ENCODE measurements at places on chromosomes 6 and 20. TPM values are rescaled to one million over a fixed set of nuclear protein-coding genes. Genes with fewer than 3 reads are reported as not detected.
A peak's percentile ranks its signal among the peaks of the same experiment; 100 is the strongest.

The ADGB gene
- not detected for polyA plus RNA-seq

The WFDC2 gene
- polyA plus RNA-seq: not detected

The HUS1B gene
- polyA plus RNA-seq: 0.09 TPM

The SCGN gene
- polyA plus RNA-seq: 0.13 TPM

The FAM217A gene
- polyA plus RNA-seq: not detected

The CD40 gene
- 4.7 TPM for polyA plus RNA-seq

The PRDM13 gene
- 0.41 TPM for polyA plus RNA-seq

The CST4 gene
- polyA plus RNA-seq: not detected

The TPMT gene
- 11.0 TPM for polyA plus RNA-seq

The SIRPD gene
- not detected for polyA plus RNA-seq

DNA sequence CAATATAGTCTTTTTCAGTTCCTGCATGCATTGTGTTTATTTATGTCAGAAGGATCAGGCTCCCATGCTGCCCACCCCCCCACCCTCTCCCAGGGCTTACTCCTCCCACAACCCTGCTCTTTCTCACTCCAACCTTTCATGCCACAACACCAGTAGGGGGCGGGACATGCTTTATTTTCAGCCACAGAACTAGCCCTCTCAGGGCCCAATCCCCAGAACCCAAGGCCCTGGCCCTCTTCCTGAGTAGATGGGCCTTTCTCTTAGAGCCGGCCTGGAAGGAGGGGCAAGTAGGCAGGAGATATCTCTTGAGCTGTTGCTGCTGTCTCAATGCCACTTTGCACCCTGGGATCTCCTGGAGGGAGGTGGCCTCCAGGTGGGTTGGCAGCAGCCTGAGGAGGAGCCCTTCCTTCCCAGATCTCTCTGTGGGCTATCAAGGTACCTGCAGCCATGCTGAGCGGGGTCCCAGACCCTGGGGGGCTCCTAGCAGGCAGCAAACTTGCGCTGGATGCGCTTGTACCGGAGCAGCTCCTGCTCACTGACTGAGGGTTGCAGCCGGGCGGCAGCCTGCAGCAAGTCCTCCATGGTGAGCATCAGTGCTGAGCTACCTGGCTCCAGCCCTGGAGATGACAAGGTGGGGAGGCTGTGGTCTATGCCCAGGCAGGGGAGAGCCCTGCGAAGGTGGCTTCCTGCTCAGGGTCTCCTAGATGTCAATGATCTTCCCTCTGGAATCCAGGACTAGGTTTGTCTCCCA, 3.5 kb downstream of the GNMT start:
- DNase-seq: peak; percentile 63

DNA sequence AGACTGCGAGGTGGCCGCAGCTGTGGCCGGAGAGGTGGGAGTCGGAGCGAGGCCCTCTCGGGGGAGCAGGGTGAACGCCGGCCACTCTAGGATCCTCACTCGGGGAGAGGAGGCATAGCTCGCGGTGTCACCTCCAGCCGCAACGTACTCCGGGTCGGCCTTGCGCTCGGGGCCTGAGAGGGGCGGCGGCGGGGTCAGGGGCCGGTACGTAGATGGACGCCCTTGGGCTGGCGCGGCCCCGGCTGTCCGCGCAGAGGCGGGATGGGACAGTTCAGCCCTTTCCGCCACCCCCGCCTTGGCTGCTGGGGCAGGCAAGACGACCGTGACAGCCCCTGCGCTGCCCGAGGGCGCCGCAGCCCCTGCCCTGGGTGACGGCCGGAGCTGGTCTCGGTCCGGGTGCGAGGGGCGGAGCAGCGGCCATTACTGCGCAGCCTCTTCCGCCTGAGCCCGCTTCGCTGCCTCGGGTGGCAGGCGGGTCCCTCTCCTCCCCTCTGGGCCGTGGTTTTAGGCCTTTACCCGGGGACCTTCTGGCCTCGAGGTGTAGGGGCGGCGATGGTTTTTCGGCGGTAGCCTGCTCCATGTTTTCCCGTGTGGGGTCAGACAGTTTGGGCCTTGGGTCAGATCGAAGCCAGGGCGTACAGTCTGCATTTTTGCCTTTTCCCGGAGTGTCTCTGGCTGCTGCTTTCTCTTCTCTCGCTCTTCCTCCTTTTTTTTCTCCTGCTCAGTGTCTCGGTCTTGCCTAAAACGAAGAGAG, 405 bp downstream of the RNF146 start:
- DNase-seq: peak; percentile 54

- DNase-seq: no peak
Observed at GRCh38 chr6:57134954-57135353, 37.2 kb upstream of the BAG2 start.

DNA sequence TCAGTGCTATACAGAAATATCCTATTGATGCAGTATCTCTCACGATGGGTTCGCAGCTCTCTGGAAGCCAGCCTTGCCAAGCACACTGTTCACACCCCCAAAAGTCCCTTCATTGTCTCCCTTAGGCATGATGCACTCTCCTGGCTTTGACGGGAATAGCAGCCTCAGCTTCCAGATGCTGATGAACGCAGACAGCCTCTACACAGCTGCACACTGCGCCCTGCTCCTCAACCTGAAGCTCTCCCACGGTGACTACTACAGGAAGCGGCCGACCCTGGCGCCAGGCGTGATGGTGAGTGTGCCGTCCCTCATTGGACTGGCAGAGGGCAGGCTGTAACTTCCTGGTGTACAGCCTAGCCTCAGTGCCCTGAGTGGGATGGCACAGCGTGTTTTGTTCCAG, 60.0 kb upstream of the PBOV1 start:
- DNase-seq: peak; percentile 8

- DNase-seq: no peak
Observed at GRCh38 chr6:114569669-114570068, 226.8 kb upstream of the HS3ST5 start.

GRCh38 chr6:159043251-159043650, 1.5 kb downstream of the TAGAP start:
- no peak for DNase-seq

GRCh38 chr6:122066200-122066599, 333.3 kb upstream of the HSF2 start:
- DNase-seq: no peak

DNA sequence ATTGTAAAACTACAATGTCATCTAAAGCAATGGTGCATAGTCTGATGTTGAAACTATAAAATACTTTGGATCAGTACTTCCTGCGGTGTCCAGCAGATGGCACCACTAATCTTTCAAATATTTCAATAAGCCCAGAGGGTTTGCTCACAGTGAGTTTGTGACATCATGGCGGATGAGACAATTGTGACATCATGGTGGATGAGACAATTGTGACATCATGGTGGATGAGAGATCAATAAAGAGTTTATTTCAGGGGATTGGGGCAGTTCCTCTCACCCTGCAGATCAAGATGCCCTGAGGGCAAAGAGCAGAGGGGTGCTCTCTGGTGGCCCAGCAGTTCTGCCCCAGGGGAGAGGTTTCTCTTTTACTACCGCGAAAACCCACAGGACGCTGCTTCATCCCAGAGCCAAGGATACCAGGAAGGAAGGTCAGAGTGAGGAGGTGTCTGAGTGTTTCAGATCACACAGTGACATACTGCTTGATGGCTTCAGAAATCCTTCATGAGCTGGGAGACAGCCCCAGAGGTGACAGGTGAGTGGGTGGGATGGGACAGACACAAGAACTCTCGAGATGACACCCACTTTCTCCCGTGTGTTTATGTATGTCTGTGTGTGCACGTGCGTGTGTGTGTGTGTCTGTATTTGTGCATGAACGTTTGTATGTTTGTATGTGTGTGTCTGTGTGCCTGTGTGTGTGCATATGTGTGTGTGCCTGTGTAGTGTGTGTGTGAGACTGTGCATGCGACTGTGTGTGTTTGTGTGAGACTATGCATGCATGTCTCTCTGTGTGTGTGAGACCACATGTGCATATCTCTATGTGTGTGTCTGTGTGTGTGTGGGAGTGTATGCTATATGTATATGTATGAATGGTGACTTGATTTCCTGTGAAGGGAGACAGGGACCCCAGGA, 7.3 kb upstream of the ULBP2 start:
- peak; percentile 65 for DNase-seq

DNA sequence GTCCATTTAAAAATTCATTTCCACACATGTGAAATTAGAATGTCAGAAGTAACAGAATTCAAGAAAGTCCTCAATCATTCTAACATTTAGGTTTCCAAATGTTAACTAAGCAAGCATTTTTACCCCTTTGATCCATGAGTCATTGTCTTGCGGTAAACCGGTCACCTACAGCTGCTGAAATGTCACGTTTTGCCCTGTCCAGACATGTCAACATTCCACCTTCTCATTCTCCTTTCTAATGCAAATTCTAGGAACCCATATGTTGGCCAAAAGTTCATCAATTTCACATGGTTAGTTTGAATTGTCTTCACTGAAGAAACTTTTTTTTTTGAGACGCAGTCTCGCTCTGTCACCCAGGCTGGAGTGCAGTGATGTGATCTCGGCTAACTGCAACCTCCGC, 117.2 kb downstream of the IPCEF1 start:
- DNase-seq: no peak

DNA sequence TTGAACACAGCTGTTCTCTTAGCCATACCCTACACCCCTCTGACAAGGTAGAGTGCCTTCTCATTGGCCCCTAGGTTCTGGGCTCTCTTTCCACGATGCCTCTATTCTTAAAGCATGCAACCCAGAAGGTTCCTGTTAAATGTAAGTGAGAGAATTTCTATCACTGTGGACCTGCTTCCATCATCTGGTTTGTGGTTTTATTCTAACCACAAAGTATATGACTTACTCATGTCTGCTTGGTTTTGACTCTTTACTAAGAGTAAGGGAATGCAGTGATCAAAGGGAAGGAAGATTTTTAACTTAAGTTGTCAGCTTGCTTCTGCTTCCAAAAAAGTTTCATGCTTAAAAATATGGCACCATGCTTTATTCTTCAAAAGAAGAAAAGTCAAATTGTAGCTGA, 80.2 kb downstream of the ANKEF1 start:
- no peak for DNase-seq

DNA sequence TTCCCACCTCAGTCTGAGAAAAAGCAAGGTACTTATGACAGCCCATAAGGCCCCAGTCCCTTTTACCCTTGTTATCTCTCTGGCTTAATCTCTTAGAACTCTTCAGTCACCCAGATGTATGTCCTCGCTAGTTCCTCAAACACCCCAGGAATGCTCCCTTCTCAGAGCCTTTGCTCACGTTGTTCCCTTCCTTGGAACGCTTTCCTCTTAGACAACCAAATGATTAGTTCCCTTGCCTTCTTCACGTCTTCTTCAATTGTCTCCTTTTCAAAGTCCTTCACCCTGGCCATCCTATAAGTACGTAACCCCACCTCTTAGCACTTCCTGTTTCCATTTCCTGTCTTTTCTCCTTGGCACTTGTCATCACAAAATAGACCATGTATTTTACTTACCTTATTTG, 1.1 kb upstream of the APOBEC2 start:
- no peak for DNase-seq

DNA sequence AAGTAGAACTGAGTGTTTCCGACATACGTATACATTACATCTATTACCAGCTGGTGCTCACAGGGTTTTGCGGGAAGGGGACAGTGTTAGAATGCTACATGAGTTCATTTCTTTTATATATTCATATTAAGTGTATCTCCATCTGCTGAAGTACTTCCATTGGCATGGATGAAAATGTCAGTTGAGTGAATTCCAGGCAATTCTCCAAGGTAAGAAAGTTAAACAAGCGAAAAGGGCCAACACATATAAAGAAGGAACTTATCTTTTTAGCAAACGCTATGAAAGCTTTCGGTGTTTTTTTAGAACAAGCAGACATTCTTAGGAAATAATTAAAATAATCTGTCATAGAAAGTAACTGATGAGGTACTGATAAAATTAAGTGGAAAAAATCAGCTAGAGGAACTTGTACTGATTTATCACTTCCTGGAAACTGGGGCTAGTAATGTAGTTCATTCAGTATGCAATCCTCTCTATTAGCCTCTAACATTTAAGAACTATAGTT, 34.6 kb downstream of the RNF146 start:
- DNase-seq: no peak

DNA sequence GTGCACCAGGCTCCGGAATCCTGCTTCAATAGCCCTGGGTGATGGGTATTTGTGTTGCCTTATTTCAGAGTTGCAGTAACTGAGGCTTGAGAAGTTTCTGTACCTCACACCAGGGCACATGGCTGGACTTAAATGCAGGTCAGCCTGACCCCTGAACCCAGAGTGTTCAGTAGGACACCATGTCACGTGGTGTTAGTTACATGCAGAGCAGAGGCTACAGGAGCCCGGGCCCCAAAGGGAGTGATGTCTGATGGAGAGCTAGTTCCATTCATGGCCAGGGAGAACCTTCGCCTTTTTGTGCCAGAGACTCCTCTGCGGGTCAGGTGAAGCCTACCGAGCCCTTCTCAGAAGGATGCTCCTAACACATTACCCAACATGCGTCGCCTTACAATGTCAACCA, 161.4 kb upstream of the CST7 start:
- DNase-seq: no peak

DNA sequence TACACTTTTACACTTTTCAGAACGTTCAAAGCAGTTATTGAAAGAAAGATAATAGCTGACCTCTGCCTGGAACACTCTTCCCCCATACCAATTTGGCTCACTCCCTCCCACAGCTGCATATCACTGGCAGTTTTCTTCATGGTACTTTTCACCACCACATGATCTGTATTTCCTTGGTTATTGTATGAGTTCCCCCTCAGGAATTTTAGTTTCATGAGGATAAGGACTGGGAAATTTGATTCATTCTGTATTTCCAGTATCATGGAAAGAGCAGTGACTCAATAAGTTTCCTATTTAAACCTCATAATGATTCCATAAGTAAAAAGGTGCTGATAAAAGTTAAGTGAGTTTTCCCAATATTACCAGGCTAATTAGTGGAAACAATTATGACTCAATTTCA, 16.0 kb downstream of the HTR1B start:
- DNase-seq: no peak

DNA sequence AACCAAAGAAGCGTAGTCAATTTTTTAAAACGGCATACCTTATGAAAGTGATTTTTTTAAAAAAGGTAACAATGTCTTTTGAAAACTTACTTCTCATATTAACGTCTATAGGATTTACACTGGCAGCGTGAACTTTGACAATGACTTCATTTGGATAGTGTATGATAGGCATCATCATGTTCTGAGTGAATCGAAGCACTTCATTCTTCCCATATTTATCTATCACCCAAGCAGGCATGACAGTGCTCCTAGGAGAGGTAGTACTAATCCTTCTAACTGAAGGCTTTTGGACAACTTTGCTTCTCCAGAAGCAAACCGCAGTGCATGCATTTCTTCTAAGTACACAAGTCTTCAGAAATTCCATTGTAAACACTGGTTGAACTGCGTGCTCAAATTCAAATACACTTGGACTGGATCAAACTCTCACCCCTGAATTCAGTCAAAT, 618 bp downstream of the RTN4IP1 start:
- no peak for DNase-seq

DNA sequence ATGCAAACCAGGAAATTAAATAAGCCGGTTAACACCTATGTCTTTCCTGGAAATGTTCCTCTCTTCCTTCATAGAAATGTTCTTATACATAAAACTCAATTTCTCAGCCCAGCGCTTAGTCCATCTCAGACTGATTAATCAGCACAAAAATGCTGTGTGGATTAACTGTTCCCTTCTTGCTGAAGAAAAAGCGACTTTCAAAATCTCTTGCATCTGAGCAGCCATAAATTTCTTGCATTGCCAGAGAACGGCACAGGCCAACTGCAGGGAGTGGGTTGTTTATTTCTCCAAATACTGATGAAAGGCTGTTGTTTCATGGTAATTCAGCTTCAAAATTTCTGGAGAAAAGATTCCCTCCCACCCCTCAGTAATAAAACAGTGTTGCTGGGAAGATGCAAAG, 517.6 kb downstream of the BTBD3 start:
- no peak for DNase-seq

Measured in A549 (cell line).